H54 (cell line): ENCODE measurements at places on chromosomes 4 and X.
A peak's percentile ranks its signal among the peaks of the same experiment; 100 is the strongest.

- DNase-seq: no peak
Observed at GRCh38 chrX:33379839-33380238, 168.5 kb upstream of the DMD start.

DNA sequence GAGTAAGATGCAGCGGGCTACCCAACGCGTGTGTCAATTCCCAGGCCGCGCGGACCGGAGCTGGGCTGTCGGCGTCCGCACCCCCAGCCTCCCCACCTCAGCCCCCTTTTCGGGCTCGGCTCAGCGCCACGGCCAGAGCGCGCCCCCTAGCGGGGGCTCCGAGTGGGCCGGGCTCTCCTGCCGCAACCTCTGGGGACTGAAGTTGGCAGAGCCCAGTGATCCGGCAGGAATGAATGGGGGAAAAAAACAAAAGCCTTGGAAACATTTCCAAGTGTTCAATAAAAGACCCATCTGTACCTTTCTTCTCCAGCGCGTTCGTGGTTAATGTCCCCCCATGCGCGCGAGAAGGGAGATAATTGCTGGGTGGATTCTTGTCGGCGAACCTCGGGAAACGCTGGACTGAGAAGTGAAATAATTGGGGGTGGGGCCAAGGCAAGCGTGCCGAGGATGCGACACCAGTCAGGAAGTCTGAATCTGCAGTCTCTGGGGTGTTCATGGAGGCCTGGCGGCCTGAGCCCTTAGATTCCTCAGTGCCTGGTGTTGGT is 5.2 kb upstream of the ARX start:
- peak; percentile 54 for DNase-seq

GRCh38 chr4:6345096-6345830 is 75.6 kb downstream of the WFS1 start:
- no peak for DNase-seq

- no peak for DNase-seq
Observed at GRCh38 chrX:1248331-1249061, 20.1 kb upstream of the CSF2RA start.

DNA sequence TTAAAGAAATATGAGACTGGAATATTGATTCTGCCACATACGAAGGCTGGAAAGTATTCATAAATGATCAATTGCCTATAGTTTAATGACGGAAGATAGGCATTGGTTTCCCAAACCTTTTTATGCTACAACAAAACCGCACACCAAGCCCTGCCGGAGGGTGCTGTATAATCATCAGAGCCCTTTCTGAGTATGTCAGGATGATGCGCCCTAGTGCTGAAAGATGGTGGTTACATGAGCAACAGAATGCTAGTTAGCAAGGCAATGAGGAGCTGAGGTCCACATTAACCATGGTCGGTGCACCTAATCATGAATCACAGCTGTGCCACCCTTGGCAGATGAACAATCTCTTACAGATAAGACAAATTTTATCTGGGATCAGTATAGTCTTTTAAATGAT is 491.1 kb downstream of the PACRGL start:
- no peak for DNase-seq

- DNase-seq: no peak
Observed at GRCh38 chrX:38183596-38183995, 37.1 kb downstream of the SRPX start.

- no peak for DNase-seq
Observed at GRCh38 chr4:35884714-35885480, 359.4 kb downstream of the ARAP2 start.

- DNase-seq: no peak
Observed at GRCh38 chrX:35800474-35800873, 2.3 kb downstream of the MAGEB16 start.

- no peak for DNase-seq
Observed at GRCh38 chr4:61934198-61934597, 734.1 kb downstream of the ADGRL3 start.

DNA sequence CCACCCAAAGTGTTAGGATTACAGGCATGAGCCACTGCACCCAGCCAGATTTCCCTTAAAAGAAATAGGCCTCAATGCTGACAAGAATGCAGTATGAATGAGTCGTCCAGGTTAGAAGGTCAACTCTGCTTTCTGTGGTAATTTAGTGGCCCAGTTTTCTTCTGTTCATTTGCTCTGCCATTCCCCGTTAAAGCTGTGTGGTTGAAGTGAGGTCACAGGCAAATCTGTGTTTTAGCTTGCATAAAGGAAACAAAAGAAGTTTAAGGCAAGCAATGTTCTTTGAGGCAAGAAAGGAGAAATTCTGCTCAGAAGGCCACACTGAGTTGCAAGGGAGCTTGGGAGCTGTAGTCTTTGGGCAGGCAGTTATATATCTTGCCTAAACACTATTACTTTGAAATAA is 176.8 kb downstream of the LARP7 start:
- DNase-seq: no peak
